ENCODE measurements at places on chromosomes 6 and 20. TPM values are rescaled to one million over a fixed set of nuclear protein-coding genes. Genes with fewer than 3 reads are reported as not detected.

CALHM4 gene
- not detected for total RNA-seq

LBP gene
- total RNA-seq: not detected

PAK5 gene
- not detected for total RNA-seq

CITED2 gene
- 108 TPM for total RNA-seq

PRKN gene
- total RNA-seq: 6.9 TPM

DNA sequence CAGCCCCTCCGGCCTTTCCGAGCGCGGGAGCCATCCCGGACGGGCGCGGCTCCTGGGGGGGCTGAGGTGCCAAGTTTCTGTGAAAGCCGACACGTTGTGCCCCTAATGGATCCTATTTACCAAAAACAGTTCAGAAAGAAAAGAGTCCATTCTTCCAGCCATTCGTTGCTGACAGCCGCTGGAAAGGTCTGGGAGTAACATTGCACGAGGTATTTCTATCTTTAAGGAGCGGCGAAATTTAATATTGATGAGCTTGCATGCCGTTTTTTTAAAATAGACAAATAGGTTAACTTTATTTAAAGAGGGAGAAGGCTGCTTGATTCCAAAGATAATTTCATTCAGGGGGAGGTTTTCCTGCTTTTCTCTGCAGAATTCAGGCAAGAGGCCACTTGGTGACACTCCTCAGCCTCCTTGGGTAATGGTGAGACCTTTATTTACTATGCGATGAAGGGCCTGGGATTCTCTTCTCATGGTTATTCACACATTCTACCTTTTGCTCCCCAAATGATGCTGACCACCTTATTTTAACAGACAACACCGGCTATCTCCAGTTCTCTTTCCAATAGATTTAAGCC lies 988 bp downstream of the TIAM2 start:
- DNase-seq: no peak

GRCh38 chr6:35972471-35973367 lies 51.7 kb downstream of the SLC26A8 start:
- no peak for DNase-seq

DNA sequence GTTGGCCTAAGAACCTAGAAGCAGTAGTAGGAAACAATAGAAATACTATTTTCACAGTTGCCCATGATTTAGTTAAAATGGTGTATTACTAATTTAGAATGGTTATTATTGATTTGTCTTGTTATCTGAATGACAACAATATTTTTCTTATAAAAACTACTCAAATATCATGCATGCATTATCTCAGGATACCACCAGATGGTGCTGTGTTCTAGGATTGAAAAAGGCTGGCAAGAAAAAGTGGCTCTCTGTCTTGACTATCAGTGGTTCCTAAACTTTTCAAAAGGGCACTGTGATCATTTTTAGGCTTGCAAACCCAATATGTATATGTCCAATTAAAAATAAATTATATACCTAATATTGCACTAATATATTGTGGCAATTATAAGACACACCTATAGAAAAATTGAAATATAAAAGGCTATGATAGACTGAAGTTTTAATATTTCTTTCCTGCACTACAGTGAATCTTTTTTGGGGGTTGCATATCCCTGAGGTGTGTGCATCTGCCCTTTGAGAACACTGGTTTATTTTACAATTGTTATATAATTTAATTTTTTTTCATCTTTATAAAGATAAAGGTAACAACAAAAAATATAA lies 131.7 kb upstream of the MLIP start:
- DNase-seq: no peak

DNA sequence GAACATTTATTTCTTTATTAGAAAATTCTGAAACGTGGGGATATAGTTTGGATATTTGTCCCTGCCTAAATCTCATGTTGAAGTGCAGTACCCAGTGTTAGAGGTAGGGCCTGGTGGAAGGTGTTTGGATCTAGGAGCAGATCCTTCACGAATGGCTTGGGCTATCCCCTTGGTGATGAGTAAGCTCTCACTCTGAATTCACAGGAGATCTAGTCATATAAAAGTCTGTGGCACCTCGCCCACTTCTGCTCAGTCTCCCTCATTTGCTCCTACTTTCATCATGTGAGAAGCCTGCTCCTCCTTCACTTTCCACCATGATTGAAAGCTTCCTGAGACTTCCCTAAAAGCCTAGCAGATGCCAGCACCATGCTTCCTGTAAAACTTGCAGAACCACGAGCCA lies 96.8 kb upstream of the GJE1 start:
- DNase-seq: no peak

DNA sequence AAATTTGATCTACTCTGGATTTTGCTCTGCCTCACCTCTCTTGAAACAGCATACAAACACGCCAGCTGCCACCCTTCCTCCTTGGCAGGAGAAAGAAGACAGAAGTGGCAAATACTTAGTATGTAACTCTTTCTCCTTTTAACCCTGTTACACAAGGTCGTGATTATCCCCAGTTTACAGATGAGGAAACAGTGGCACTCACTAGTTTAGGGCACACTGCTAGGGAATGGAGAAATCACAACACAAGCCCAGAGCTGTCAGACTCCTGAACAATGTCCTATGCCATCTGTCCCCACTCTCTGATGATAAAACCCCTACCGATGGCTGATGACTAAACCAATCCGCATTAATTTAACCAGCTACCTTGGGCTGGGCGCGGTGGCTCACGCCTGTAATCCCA lies 79.7 kb downstream of the FGD2 start:
- DNase-seq: no peak

- no peak for DNase-seq
Observed at GRCh38 chr6:39178804-39179203, 50.5 kb downstream of the KCNK5 start.

DNA sequence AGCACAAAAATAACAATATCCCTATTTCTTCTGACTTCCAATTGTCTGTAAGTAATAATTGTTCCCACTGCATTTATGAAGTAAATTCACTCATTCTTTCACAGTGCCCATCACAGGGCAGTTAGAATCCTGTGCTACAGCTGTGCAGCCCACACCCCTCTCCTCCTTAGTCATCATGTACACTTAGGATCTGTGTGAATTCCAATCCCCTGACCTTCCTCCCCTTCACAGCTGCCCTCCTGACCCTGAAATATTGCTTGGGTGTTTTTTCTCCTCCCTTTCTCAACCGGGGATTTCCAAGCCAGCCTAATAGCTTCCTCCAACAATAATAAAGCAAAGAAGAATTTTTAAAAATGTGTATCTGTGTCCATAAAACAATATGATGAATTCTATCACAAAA lies 91.5 kb upstream of the BEND6 start:
- DNase-seq: no peak

DNA sequence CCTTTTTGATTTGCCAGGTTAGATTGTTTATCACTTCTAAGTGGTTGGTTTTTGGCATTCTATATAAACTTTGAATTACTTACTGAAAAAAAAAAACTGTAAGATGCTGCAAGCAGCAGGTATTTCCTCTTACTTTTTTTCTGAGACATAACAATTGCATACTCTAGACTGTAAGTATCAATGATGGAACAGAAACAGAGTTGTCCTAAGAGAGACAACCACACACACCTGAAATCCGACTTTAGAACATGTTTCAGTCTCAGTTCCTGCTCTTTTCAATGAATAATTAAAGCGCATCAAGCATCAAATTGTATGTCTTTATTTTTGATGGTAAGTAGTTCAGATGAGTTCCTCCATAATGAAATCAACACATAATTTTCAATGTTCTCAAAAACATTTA lies 105.3 kb upstream of the KHDRBS2 start:
- DNase-seq: no peak

DNA sequence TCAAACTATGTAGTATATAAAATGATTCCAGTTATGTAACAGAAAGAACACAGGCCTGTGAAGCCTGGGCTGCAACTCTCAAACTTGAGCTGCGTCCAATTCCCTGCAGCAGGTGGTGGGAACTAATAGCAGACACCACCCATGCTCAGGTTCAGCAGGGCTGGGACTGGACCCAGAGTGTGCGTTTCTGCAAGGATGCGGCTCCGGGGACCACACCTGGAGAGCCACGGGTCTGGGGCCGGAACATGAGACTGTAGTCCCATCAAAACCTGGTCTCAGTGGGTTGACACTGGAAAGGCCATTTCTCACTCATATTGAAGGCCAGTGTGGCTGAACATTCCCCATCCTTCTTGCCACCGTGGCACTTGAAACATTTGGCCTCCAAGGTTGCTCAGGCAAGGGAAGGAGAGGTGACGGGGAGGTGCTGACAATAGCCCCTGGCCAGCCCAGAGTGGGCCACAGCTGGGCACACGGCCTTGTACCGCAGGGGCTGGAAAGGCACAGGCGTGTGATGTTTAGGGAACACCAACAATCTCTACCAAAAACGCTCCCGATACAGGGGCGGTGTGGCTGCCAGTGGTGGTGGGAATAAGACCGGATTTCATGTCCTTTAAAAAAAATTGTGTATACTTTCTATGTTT lies 38.0 kb downstream of the FRMD1 start:
- no peak for DNase-seq

- no peak for DNase-seq
Observed at GRCh38 chr20:49814057-49814694, 1.5 kb downstream of the SLC9A8 start.

- DNase-seq: no peak
Observed at GRCh38 chr6:89251976-89252375, 34.8 kb upstream of the GABRR1 start.

- DNase-seq: no peak
Observed at GRCh38 chr6:134436950-134437349, 119.0 kb upstream of the SGK1 start.

DNA sequence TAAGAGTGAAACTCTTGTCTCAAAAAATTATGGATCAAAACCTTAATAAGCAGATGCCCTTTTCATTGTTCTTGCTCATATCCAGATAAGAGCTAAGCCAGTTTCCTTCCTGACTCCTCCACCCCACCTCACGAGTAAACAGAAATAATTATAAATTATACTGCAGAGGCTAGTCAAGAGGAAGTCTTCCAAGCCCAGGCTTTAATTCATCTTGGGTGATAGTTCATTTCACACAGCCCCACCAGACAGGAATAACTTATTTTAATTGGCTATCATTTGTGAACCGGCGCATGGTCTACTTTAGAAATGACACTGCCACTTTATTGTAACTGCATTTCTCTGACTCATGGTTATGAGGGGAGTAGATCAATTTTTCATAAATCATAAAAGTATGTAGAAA lies 102.0 kb downstream of the BTBD3 start:
- no peak for DNase-seq

GRCh38 chr20:57224641-57225138 lies 41.8 kb downstream of the BMP7 start:
- DNase-seq: no peak

- DNase-seq: no peak
Observed at GRCh38 chr6:121880831-121881230, 445.4 kb downstream of the GJA1 start.

DNA sequence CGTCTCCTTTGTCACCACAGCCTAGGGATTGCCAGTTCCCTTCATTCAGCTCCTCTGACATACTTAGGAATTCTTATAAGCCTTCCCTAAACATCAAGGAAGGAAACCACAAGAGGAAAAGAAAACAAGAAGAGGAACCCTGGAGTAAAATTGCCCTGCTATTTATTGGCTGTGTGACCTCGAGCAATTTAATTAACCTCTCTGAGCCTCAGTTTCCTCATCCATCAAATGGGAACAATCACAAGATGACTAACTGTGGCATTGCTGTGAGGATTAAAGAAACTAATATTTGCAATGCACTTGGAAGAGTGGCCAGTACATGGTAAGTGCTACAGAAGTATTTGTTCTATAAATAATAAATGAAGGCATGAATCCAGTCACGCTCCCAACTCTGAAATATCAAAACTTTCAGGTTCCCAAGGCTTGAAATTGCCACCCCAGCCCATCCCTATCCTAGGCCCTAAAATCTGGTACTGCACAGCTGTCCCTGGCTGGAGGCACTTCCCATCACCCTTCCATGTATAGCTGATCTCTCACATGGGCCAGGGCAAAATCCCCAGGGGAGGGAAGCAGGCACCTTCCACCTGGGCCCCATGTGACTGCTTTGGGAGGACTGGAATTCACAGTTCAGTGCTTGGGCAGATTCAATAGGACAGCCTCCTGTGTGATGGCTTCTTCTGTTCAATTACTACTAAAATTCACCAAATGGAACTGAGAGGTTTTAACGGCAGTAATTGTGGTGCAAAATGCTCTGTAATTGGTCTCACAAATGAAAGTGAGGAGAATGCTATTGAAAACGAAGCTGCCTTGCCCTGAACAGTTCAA lies 78.0 kb upstream of the MAFB start:
- no peak for DNase-seq

GRCh38 chr6:1624058-1624850 lies 14.5 kb downstream of the FOXC1 start:
- no peak for DNase-seq

- DNase-seq: no peak
Observed at GRCh38 chr6:19333936-19334335, 503.2 kb upstream of the ID4 start.

DNA sequence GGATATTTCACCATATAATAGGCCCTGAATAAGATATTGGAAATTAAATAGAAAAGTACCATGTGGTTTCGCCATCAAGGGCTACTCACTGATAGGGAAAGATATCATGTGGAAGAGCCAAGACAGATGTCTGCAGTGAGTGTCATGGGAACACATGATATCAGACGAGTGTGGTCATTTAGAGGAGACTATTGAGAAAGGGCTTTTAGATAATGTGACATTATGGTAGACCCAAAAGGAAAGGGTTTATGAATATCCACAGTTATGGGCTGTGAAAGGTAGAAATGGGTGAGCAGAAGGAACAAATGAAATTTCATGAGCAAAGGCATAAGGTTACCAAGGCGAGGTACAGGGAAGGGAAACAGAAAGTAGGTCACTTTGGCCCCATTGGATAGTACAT lies 182.3 kb upstream of the PRSS16 start:
- DNase-seq: no peak

DNA sequence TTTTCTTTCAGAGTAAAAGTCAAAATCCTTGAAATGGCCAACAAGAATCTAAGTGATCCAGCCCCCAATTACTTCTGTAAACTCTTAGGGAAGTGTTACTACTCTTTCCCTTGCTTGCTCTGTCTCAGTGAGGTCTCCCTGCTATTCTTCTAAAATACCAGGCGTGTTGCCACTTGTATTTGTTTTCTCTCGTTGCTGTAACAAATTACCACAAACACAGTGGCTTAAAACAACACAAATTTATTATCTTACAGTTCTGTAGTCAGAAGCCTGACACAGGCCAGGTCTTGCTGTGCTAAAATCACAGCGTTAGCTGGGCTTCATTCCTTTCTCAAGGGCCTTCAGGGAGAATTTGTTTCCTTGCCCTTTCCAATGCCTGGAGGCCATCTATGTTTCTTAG lies 59.9 kb downstream of the HECA start:
- DNase-seq: no peak

DNA sequence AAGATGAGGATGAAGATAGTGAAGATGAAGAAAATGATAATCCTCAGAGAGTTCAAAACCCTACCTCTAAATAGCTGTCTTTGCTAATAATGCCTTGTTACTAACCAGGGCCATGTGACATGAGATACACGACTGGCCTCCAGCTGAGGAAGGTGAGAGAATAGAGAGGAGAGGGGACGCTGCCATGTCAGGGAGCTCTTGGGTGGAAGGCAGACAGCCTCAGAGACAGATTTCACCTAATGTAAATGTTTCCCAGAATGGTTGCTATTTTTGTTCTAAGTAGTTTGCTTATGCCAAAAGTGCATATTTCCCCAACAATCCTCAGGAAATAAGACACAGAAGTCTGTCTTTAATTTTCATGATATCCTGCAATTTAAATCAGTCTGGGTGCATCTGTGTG lies 138.4 kb downstream of the ELOVL4 start:
- no peak for DNase-seq

GRCh38 chr6:20922743-20923142 lies 388.5 kb downstream of the CDKAL1 start:
- DNase-seq: no peak
